ENCODE measurements at places on chromosomes 3 and 15.

DNA sequence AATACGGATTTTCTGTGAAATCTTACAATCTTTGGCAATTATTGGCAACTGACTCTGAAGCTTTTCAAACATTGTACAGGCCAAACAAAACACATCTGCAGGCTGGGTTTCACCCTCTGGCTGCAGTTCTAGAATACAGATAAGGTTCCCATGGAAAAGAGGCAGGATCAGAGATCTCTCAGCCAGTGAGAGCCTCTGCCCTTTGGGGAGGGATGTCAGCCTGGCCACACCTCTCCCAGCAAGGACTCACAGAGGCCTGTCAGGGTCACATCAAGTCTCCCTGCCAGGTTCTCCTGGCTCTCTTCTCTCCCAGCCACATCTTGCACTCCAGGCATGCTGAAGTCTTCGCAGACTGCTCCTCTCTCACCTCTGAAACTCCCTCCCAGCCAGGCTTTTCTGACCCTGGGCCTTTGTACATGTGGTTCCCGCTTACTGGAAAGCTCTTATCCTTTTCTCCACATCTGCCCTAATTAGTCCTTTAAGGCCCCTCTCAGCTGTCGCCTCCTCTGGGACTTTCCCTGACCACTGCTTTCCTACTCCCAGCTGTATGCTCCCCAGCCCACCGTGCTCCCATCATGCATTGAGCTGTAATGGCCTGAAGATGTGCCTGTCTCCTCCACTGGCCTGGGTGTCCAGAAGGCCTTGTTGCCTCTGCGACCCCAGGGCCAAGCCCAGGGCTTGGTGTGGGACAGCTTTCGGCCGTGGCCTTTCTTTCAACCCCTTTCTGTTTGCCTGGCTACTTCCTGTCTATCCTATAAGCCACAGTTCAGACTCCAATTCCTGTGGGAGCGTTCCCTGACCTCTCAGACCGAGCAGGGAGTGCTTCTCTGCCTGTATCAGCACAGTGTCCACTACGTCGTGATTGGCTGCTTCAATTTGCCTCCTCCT lies 4.3 kb downstream of the RBP1 start:
- no peak for DNase-seq

GRCh38 chr15:64455961-64456371 lies 4.4 kb upstream of the ZNF609 start:
- peak; percentile 41 for DNase-seq

DNA sequence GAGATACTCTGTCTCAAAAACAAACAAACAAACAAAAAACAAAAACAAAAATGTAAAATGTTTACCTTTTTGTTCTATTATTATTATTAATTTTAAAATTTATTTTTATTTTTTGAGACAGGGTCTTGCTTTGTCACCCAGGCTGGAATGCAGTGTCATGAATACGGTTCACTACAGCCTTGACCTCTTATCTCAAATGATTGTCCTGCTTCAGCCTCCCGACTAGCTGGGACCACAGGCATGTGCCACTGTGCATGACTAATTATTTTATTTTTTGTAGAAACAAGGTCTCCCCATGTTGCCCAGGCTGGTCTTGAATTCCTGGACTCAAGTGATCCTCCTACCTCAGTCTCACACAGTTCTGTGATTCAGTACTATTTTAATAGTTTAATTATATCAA lies 5.7 kb upstream of the SLC25A26 start:
- peak; percentile 5 for DNase-seq

DNA sequence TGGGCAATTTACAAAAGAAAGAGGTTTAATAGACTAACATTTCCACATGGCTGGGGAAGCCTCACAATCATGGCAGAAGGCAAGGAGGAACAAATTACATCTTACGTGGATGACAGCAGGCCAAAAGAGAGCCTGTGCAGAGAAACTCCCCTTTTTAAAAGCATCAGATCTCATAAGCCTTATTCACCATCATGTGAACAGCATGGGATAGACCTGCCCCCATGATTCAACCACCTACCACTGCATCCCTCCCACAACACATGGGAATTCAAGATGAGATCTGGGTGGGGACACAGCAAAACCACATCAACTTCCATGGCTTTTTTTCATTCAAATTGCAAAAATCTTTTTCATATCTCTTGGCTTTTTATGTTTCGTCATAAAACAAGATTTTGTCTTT lies 67.6 kb upstream of the GADL1 start:
- no peak for DNase-seq

- no peak for DNase-seq
Measured at GRCh38 chr15:60536951-60537350, 58.0 kb upstream of the ICE2 start.

- no peak for DNase-seq
Measured at GRCh38 chr3:144692488-144692887, 720.9 kb downstream of the DIPK2A start.

DNA sequence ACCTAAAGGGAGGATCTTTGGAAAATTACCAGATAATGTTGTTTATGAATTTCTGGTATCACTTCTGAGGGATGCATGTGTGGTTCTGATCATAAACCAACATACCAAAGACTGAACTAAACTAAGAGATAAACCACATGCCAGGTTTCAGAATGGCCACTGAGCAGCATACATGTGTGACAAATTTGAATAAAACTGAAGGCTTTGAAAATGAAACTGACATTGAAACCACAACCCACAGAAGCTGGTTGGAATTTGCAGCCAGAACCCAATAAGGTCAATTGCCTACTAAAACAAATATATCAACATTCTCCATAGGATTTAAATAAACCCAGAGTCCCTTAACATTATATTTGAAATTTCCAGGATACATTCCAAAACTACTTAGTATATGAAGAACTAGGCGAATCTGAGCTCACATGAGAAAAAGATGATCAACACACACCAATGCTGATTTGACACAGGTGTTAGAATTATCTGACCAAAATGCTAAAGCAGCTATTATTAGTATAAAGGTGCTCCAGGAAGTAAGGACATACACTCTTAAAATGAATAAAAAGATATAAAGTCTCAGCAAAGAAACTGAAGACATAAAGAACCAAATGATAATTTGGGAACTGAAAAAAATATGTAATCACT lies 125.0 kb downstream of the ZNF280D start:
- peak; percentile 15 for DNase-seq

DNA sequence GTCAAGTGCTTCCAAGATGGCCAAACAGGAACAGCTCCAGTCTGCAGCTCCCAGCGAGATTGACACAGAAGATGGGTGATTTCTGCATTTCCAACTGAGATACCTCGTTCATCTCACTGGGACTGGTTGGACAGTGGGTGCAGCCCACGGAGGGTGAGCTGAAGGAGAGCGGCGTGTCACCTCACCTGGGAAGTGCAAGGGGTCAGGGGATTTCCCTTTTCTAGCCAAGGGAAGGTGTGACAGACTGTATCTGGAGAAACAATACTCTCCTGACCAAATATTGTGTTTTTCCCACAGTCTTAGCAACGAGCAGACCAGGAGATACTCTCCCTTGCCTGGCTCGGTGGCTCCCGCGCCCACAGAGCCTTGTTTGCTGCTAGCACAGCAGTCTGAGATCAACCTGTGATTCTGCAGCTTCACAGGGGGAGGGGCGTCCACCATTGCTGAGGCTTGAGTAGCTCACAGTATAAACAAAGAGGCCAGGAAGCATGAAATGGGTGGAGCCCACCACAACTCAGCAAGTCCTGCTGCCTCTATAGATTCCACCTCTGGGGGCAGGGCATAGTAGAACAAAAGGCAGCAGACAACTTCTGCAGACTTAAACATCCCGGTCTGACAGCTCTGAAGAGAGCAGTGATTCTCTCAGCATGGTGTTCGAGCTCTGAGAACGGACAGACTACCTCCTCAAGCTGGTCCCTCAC lies 293.5 kb upstream of the SUCLG2 start:
- peak; percentile 22 for DNase-seq

DNA sequence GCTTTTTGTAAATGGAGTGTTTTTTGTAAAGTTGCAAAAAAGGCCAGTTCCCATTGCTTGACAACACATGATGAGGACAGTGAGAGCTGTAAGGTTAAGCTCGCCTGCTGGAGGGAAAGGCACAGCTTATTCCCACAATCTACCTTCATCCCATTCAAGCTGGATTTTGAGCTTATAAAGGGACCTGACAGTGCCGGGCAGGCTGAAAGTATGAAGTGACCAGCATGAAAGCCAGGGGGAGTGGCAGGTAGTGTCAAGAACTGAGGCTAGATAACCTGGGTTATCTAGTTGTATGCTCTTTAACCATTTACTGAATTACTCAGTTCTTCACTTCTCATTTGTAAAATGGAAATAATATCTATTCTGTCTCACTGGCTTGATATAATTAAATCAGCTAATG lies 52.3 kb upstream of the KPNA4 start:
- no peak for DNase-seq

GRCh38 chr3:81989274-81989673 lies 227.8 kb upstream of the GBE1 start:
- DNase-seq = no peak

DNA sequence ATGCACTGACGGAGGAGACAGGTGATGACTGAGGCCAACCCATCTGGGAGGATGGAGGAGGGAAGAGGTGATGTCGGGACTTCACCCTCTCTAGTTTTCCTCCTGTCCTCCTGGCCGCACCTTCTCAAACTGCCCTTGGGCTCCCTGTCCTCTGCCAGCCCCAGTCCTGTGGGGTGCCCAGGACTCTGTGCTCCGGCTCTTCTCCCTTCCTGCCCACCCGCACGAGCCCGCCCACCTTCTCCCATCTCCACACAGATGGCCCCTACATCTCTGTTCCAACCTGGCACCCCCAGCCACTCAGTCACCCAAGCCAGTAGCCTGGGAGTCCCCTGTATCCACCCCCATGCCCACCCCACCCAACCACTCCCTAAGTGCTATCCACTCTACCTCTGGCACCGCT lies 206.7 kb upstream of the LINGO1 start:
- DNase-seq = no peak

DNA sequence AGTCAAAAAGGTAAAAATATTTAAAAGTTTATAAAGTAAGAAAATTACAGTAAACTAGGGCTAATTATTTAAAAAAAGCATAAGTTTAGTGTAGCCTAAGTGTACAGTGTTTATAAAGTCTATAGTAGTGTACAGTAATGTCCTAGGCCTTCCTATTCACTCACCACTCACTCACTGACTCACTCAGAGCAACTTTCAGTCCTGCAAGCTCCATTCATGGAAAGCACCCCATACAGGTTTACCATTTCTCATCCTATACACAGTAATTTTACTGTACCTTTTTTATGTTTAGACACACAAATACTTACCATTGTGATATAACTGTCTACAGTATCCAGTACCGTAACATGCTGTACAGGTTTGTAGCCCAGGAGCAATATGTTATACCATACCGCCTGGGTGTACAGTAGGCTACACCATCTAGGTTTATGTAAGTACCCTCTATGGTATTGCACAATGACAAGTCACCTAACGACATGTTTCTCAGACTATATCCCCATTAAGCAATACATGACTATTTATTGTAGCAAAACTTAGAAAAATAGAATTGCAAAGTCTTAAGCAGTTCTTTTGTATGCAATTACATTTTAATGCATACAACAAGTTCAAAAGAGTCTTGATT lies 19.5 kb downstream of the AVEN start:
- DNase-seq = no peak

DNA sequence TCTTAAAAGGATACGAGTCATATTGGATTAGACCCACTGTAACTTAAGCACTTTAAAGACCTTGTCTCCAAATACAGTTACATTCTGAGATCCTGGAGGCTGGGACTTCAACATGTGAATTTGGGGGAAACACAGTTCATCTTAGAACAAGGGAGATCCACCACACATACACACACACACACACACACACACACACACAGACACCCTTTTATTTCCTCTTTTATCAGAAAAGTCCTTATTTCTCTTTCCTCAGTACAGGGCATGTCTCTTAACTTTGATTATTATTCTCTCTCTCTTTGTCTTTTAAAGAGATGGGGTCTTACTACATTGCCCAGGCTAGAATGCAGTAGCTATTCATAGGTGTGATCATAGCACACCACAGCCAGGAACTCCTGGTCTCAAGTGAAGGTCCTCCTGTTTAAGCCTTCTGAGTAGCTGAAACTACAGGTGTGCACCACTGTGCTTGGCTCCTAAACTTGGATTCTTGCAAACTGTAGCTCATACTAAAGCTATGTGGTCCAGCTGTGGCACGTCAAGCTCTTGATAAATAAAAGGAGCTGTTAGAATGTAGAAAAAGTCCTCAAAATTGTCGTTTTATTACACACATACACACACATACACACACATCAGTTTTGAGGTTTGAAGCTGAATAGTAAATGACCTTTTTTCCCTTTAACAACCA lies 7.4 kb downstream of the GOLM2 start:
- DNase-seq = no peak

DNA sequence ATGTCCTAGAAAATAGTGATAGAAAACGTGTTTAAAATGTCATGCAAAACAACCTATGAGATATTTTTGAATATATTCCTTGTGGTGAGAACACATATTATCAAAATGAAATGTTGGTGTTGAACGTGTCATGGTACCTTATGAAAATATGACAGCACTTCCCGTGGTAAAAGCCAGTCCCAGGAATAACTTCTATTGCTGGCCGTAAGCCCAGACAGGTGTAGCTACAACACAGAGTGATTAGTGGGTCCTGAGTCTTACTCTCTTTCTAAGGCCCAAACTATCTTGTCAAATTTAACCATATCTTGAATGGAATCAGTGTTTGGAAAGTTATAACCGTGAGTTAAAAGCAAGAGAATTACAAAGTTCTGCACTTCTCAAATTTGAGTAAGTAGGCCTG lies 24.1 kb downstream of the RARB start:
- no peak for DNase-seq

DNA sequence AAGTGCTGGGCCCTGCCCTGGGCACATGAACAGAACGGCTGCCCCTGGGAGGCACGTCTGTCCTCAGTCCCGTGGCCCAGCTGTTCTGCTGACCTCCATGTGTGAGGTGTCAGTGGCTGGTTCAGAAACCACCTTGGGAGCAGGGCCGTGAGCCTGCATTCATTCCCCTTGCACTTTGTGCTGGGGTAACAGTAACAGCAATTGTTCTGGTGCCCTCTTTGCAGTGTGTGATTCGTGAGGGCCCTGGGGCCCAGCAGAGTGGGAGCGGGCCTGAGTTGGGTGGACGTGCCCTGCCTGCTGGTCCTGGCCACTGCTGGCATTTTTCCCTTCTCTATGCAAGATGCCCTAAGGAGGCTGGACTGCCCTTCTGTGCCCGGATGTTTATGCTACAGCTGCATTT lies 50.4 kb upstream of the MYZAP start:
- peak; percentile 33 for DNase-seq

GRCh38 chr15:71812966-71813722 lies 2.8 kb downstream of the NR2E3 start:
- DNase-seq = no peak

DNA sequence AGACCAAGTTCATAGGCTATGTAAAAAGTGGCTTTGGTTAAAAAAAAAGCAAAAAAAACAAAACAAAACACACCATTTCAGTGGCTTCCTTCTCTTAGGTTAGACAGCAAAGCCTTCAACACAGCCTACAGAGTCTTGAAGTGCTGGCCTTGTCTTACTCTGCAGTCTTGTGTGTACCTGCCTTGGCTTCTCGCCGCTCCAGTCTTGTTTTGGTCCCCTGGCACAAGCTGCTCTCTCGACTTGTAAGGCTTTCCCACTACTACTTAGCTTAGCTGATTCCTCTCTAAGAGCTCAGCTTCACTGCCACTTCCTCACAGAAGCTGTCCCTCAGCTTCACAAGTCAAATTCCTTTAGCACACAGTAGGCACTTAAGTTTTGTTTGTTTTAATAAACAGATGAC lies 63.0 kb downstream of the ST3GAL6 start:
- DNase-seq = no peak

- peak; percentile 56 for DNase-seq
Measured at GRCh38 chr3:43503067-43503728, 118.6 kb downstream of the ANO10 start.
